ENCODE measurements at places on chromosomes 1 and 21.
A peak's percentile ranks its signal among the peaks of the same experiment; 100 is the strongest.

DNA sequence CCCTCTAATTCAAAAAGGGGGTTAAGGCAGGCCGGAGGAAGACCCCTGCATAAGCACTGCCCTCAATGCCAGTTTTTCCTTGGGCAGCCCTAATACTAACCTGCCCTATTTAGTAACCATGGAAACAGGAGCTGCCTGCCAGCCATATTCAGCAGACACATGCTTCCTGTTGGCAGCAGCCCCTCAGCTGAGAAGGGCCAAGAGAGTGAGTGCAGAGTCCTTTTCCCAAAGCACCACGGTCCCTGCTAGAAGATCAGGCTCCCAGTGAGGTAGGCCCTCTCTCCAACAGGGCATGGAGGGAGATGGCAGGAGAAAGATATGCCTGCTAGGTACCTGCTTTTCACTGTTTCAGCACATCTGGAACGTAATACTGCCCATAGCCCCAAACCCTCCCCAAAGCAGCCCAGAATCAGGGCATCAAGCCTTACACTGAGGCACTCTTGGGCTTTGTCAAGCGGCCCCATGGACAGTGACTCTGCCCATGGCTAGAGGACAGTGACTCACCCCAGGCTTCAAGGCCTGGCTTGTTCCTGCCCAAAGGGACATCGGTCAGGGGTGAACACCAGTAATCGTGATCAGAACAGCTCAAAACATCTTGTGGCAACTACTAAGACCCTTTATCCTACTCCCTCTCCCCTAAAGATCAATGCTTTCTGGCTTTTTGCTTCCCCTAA lies 64.5 kb downstream of the BCAR3 start:
- peak; percentile 26 for DNase-seq

- DNase-seq = no peak
These were observed 3.1 kb downstream of the LAMB3 start for GRCh38 chr1:209648931-209649776.

GRCh38 chr1:239757716-239758115 lies 334.0 kb upstream of the FMN2 start:
- DNase-seq = no peak

GRCh38 chr1:171576144-171576543 lies 45.9 kb upstream of the MYOCOS start:
- DNase-seq = no peak

DNA sequence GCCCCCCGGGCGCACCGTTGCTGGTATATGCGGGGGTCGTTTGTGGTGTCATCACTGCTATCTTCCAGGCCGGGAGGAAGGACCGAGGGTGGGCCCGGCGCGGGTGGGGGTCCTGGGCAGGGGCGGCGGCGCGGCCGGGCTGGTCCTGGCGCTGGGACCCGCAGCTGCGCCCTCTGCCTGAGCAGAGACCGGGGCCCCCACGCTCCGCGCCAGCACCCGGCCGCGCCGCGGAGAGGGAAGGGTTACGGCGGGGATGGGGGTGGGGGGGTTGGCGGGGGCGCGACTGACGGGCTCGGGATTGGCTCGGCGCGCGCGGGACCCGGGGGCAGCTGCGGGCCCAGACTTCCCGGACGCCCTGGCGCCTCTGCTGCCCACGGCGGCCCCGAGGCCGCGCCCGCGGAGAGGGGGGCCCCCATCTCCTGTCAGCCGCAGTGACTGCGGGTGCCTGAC lies 13.8 kb upstream of the SAMD11 start:
- no peak for DNase-seq

DNA sequence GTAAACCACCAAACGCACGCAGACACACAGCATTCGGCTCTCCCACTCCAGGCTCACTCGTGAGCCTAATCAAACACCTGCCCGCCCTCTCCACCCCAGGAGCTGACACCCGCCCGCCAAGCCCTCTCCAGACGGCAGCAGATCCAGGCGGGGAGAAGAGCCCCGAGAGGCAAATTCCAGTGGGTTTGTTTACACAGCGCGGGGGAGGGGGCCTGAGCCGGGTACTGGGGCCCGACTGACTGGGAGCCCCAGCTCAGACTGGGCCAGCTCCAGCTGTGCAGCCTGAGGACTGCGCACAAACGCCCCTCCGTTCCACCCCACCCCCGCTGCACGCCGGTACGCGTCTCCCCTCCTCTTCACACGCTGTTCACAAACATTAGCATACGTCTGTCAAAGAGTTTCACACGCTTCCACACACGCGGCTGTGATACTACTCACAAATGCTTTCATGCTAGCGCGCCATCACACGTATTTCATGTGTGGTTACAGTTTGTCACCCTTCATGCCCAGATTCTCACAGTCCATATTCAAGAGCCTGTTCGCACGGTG lies 1.0 kb upstream of the EFNA1 start:
- DNase-seq = peak; percentile 70

DNA sequence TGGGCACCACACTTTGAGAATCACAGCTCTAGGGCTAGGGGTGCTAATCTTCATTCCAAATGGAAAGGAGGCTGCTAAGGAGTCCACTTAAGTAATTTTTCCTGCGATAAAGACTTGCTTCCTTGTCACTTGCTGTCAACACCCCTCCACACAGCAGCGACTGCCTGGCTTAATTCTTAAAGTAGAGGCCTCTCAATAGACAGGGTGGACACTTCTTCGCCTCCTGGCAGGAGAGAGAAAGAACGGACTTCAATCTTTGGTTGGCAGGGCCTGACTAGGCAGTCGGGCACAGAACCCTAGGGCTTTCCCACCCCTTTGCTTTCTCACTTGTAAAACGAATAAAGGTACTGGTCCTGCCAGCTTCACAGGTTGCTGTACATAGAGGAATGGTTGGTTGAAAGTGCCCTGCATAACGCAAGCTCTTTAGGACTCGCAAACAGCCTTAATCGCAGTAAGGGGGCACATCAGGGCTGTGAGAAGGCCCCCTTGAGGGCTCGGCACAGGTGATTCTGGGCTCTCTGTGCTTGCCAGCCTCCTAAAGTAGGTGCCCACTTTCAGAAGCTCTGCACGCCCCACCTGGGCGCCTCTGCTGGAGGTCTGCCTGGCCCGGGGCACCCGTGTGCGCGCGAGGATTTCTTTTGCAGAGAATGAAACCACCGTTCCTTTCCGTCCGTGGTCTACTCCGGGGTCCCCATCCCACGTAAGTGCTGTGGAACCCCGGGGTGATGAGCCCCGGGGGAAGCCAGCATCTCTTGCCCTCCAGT lies 47.6 kb upstream of the CD34 start:
- DNase-seq = no peak

GRCh38 chr1:19743793-19744192 lies 55.9 kb downstream of the TMCO4 start:
- no peak for DNase-seq

- DNase-seq = no peak
These were observed 1.9 kb downstream of the DMRTA2 start for GRCh38 chr1:50421366-50421748.

DNA sequence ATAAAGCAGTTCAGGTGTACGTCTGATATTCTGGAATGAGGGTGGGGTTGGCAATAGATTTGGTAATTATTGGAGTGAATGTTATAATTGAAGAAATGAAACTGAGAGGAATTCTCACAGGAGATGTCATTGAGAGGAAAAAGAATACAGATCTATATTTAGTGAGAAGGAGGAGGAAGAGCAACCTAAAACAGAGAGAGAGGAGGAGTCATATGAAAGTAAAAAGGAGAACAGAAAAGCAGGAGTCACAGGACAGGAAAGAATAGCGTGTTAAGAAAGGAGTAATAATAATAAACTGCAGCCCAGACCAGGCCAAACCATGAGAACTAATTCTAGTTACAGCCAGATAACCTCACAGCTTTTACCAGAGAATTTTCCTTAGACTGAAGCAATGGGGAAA lies 62.7 kb upstream of the MROH9 start:
- no peak for DNase-seq

All from DMS153 (cell line).